ENCODE measurements at places on chromosomes 3 and 15.

GRCh38 chr3:37029516-37030163 lies 36.3 kb downstream of the MLH1 start:
- no peak for DNase-seq

GRCh38 chr3:105620236-105620635 lies 248.6 kb downstream of the CBLB start:
- DNase-seq, result no peak

DNA sequence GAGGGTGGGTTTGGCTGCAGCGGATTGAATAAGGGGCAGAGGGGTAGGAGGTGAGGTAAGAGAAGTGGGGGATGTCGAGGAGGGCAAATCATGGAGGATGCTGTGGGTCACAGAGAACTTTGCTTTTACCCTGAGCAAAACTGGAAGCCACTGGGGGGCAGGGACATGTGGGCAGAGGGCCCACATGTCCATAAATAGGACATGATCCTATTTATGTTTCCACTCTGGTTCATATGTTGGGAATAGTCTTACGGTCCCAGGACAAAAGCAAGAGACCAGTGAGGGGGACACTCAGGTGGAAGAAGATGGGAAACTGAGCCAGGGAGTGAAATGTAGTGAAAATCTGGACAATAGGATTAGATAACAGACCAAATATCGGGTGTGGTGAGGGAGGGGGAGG lies 85.5 kb upstream of the MRPS22 start:
- no peak for DNase-seq

GRCh38 chr15:64156652-64157331 lies 5.3 kb downstream of the SNX22 start:
- no peak for DNase-seq

- peak; percentile 57 for DNase-seq
These were observed 259.8 kb upstream of the WNT5A start for GRCh38 chr3:55746808-55747413.

DNA sequence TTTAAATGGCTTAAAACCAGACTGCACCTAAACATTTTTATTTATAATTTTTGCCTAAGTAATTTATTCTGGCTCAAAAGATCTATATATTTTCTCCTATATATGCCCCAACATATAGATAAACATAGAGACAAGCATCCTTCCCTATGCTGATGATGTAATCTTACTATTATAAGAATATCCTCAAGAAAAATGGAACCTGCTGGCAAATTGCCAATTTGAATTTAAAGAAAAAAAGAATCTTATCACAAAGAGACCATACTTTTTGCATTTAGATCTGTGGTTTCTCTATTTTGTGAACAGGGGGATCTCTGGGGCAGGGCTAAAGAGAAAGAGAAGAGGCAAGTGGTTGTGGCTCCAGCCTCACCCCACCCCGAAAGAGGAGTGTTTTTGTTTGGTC lies 107.2 kb upstream of the CMC1 start:
- DNase-seq, result no peak

DNA sequence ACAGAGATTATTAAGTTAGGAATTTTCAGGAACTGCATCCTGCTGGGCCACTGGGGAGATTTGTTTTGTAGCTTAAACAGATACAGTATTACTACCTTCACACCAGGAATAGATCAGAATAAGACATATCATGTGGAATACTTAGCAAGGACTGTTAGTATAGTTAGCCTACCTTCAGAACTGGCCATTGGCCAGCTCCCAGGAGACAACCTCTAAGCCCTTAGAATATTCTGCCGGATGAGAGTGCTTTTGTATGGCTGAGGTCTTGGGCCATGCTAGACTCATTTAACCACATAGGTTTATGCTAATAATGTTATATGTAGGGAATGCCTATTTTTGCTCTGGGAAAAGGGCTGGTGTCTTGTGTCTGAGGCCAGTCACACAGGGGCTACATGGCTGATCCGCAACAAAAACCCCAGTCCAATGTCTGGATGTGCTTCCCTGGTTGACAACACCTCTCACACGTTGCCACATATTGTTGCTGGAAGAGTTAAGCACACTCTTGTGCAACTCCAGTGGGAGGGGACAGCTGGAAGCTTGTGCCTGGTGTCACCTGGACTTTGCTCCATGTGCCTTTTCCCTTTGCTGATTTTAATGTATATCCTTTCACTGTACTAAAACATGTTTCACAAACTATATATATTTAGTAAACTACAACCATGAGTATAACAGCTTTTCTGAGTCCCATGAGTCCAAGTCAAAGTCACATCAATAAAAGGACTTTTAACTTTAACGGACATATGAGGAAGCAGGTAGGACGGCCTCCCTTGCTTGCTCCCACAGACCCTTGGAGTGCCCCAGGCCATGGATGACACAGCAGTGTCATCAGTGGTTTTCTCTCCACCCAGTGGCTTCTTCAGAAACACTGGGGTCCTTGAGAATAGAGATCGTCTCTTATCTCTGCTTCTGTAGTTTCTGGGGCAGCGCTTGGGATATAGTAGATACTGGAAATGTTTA lies 118.0 kb upstream of the C3orf80 start:
- DNase-seq, result no peak

- no peak for DNase-seq
These were observed 369.1 kb downstream of the RBMS3 start for GRCh38 chr3:29649815-29650547.

- no peak for DNase-seq
These were observed 291.8 kb downstream of the UBE2E2 start for GRCh38 chr3:23494967-23495366.

DNA sequence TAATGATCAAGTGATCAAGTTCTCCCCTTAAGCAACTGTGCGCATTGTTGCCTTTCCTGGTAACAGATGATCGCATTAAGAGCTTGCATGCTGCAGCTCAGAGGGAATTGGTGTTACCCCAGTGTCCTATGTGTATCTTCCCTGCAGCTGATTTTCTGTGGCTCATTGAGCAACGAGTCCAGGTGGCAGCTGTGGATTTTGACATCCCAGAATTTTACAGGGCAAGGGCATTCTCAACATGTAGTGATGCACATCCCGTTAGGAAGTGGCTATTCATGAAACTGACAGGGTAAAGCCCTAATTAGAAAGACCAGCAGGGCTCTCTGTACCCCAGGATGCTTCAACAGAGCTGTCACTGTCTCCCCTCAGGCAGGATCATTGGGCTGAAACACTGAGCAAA lies 232.8 kb downstream of the AGBL1 start:
- DNase-seq, result peak; percentile 34

DNA sequence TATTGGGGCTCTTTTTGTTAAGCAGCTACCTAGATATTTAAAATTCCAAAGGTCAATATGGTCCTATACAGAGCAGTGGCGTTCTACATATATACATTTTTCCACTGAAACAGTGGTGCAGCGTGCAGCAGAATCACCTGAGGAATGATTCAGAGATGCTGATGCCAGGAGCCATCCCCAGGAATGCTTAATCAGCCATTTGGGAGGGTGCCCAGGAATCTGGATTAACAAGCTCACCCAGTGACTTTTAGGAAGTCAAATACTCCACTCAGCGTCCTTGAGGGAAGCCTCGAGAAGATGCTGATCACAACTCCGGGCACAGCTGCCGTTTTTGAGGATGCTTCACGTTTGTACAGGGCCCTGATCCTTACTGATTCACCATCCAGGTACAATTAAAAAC lies 82.6 kb upstream of the ARHGEF3 start:
- no peak for DNase-seq

DNA sequence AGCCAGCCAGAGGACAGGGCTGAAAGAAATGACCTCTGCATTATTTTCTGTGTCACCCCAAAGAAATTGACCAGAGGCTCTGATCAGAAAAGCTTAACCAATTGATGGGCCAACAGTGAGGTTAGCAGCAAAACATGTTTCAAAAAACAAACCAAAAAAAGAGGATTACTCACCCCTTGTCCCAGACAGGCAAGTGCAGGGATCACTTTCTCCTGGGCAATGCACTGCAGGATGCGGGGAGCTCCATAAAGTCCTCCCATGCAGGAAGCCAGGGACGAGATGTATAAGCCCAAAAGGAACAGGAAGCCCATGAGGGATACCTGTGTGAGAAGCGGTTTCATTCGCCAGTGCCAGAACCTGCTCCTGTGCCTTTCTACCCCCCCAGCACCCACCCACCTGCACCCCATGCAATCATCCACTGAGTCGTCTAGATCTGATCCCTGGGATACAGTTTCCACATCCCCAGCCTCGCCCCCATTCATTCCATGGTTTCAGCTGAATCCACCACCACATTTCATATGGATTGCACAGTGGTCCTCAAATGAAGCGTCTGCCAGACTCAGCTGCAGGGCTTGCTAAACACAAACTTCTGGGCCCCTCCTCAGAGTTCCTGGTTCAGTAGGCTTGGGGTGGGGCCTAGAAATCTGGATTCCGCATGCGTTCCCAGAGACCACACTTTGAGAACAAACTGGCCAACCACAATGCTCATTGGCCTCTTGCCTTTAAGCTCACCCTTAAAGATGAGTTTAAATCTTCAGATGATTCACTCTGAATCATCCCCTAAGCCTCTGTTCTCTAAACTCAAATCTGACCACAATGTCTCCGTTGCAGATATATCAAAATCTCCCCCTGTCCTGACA lies 54.4 kb upstream of the HEG1 start:
- no peak for DNase-seq

DNA sequence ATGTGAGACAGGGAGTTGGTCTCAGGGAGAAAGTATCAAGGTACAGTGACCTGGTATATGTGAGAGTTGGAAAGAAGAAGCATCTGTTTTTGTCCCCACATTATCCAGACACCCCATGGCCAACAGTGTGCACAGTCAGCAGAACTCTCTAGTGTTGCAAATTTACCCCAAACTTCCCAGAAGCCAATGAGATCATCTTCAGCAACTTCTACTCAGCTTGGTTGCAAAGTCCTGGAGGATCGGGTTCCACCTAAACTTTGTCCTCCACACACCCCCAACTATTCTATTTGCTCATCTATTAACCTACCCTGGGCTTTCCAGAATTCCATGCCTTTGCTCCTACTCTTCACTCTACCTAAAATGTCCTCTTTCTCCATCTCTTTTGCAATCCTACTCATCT lies 15.7 kb downstream of the RBSN start:
- no peak for DNase-seq

- no peak for DNase-seq
These were observed 7.7 kb downstream of the CRABP1 start for GRCh38 chr15:78347586-78348543.

GRCh38 chr3:22939349-22939748 lies 263.8 kb upstream of the UBE2E2 start:
- no peak for DNase-seq

GRCh38 chr15:86162641-86163040 lies 83.0 kb downstream of the AGBL1 start:
- no peak for DNase-seq

DNA sequence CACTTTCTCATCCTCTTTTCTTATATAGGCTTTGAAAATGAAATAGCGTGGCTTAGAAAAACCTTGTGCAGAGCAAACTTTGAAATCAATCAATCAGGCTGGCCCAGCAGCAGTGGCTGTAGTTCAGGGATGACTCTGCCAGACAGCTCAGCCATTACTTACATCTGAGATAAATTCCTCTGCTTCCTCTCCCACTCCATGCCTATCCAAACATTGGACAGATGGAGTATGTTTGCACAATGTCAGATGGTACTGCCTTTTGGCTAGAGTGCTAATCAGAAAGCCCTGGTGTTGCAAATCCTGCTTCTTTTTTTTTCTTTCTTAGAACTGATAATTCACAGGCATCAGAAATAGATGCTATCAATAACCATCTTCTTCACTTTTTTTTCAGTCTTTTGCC lies 1065.1 kb downstream of the AGBL1 start:
- DNase-seq, result peak; percentile 12

GRCh38 chr15:82810061-82810889 lies 847 bp downstream of the WHAMM start:
- no peak for DNase-seq

GRCh38 chr3:37751967-37752648 lies 109.6 kb upstream of the CTDSPL start:
- DNase-seq, result peak; percentile 60

GRCh38 chr3:194323785-194324735 lies 27.1 kb downstream of the CPN2 start:
- DNase-seq, result peak; percentile 11

- peak; percentile 96 for DNase-seq
These were observed at the start of gene CEP70 for GRCh38 chr3:138594150-138594934. Gene CEP70 (minus strand): TSS chr3:138594260. CDS start chr3:138572927, 21,333 bp downstream.

DNA sequence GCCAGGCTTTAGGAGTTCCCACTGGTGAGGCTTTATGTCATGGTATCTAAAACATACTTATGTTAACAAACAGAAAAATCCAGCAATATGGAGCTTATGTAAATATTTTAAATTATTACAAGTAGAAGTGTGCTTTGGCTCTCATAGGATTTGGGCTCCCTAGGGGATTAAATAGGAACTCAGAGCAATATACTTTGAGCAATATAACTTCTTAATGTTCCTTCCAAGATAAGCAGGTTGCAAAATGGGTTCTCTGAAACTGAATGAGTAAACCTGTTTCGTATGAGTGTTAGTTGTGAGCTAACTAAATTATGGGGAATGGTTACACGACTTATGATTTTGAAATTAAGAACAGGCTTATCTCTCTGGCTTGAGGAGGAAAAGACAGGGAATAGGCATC lies 366.1 kb upstream of the ZNF385D start:
- DNase-seq, result no peak

Data from brain (organoid and tissue), 16 donors.